ENCODE measurements at places on chromosomes 11 and 22. TPM values are rescaled to one million over a fixed set of nuclear protein-coding genes. Genes with fewer than 3 reads are reported as not detected.

The BAIAP2L2 gene
- not detected for total RNA-seq

The SYCE3 gene
- not detected for total RNA-seq

- DNase-seq: no peak
- H3K4me3 ChIP-seq: no peak overlapping the region
- no peaks in the 10 kb centered on the region for H3K36me3 ChIP-seq
- H3K27me3 ChIP-seq: no peaks in the 10 kb centered on the region
- H3K27ac ChIP-seq: no peak overlapping the region
- no peaks in the 10 kb centered on the region for H3K4me1 ChIP-seq
Measured at GRCh38 chr11:36868380-36868779, 270.3 kb upstream of the RAG2 start.

- no peaks in the 10 kb centered on the region for H3K4me1 ChIP-seq
- peak; percentile 60 for DNase-seq
- no peak overlapping the region for H3K27ac ChIP-seq
- H3K4me3 ChIP-seq: no peak overlapping the region
Measured at GRCh38 chr11:68449951-68450350, 10.6 kb upstream of the PPP6R3 start.

DNA sequence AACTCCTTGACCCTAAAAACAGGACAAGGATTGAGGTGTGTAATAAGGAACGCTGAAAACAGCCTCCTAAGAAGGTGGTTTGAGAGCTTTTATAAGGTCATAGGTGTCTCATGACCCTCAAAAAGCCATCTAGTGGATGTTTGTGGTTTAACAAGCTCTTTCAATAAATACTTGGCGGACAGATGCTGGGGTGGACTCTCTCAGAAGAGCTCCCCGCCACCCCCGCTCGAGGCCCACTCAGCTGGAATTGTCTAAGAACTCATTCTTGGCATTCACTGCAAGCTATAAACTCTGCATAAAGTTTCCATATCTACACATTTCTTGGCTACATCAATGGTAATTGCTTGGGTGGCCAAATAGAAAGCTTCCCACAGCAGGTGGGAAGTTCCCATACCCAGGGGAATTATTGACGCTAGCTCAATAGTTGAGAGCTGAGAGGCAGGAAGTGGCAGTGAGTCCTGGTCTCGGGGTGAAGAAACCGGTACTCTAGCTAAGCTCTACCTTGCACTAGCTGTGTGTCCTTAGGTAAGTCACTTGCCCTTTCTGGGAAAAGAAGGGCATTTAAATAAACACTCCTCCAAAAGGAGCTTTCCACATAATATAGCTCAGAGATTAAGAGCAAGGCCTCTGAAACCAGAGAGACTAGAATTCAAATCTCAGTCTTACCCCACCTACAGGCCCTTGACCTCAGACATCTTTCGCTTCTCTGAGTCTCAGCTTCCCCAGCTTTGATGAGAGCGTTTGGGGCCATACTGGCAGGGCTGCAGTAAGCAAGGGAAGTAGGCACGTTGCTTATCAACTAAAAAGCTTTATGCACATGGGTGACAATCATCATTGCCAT lies 6.4 kb downstream of the MS4A15 start:
- no peak overlapping the region for H3K4me3 ChIP-seq
- no peak for DNase-seq
- no peak overlapping the region for H3K27ac ChIP-seq
- no peaks in the 10 kb centered on the region for H3K4me1 ChIP-seq
- no peaks in the 10 kb centered on the region for H3K36me3 ChIP-seq

DNA sequence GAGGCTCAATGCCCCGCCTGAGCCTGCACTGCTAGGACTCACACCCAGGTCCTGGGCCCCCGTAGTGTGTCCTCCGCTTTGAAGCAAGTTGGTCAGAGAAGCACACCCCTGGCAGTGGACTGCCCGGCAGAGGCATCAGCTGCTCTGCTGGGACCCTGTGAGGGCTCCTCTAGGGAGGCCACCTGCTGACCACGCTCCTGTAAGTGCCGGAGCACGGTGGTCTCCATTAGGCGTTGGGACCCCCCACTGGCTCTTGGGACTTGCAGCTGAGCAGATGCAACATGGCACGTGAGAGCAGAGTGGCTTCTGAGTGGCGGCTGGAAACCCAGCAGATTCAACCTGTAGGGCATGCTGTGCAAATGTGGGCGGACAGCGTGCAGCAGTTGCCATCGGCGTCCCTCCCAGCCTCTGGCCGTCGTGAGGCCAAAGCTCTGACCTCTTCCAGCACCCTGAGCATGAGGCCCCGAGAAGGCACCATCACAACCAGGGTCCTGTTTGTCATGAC lies 16.9 kb downstream of the MRGPRG start:
- H3K36me3 ChIP-seq: no peaks in the 10 kb centered on the region
- H3K27ac ChIP-seq: no peak overlapping the region

DNA sequence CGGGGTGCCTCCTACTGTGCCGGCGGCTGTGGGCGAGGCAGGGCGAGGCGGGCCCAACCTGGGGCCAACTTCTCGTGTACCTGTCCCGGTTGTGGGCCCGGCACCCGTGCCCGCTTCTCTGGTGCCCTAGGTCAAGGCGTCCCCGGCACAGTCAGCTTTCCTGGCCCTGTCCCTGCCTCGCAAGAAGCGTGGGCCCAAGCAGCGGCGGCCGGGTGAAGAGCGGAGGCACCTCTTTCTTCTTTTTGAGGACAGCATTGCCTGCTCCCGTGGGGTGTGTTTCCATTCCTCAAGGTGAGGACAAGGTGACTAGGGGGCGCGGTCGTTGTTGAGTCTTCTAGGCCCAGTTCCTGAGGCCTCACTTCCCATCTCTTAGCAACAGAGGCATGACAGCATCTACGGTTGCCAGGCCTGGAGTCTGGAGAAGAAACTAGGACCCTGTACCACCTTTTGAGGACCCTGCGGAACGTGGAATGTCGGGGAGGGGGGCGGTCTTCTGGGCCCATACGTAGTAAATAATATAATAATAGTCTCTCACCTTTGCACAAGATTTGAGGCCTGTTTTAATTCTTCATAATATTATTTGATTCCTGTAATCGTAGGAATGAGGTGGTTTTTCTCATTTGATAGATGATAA lies 418 bp downstream of the ACO2 start:
- H3K4me1 ChIP-seq: peaks cover 17% of the 10 kb centered on the region
- H3K4me3 ChIP-seq: peak overlapping the region; percentile 94
- DNase-seq: no peak
- H3K27ac ChIP-seq: peak overlapping the region; percentile 93
- H3K27me3 ChIP-seq: no peaks in the 10 kb centered on the region
